ENCODE measurements at places on chromosomes 5 and 9.

GRCh38 chr5:135458921-135459331 lies 6.8 kb upstream of the TIFAB start:
- peak; percentile 10 for DNase-seq

GRCh38 chr5:68264024-68264956 lies 48.7 kb downstream of the PIK3R1 start:
- no peak for DNase-seq

DNA sequence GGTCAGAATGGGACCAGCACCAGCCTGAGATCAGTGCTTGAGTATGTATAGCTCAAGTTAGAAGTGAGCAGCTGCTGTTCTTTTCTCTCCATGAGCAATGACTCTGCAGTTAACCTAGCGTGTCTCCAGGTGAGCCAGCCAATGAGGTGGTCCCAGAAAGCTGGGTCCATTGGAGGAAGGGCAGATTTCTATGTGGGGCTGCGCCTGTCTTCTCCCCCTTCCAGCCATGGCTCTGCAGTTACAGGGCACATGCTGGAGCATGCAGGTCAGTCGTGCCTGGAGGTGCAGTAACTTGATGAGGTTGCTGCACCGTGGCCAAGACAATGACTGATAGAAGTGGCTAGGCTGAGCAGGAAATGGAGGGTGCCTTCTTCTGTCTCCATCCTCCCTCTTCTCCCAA lies 29.6 kb upstream of the CXCL14 start:
- DNase-seq: no peak

GRCh38 chr5:138542180-138542955 lies 668 bp downstream of the ETF1 start:
- DNase-seq: no peak

DNA sequence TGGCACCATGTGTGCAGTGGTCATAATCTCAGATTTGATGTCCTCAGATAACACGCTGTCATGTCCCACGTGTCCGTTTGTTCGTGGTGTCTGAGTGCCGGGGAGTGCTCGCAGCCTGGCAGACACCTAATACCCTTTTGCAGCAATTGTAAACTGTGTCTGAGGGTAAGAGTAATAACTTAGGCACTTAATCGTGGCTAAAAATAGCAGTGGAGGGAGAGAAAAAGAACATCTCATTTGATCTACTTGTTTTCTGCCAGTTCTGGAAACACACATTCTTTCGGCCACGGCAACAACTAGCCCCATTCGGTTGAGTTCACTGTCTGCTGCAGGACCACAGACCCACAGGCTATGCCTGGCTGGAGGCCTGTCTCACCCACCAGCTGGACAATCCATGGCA lies 16.5 kb downstream of the ADCY2 start:
- no peak for DNase-seq

- DNase-seq: peak; percentile 48
These were observed 45.4 kb downstream of the RAB14 start for GRCh38 chr9:121156263-121156731.

DNA sequence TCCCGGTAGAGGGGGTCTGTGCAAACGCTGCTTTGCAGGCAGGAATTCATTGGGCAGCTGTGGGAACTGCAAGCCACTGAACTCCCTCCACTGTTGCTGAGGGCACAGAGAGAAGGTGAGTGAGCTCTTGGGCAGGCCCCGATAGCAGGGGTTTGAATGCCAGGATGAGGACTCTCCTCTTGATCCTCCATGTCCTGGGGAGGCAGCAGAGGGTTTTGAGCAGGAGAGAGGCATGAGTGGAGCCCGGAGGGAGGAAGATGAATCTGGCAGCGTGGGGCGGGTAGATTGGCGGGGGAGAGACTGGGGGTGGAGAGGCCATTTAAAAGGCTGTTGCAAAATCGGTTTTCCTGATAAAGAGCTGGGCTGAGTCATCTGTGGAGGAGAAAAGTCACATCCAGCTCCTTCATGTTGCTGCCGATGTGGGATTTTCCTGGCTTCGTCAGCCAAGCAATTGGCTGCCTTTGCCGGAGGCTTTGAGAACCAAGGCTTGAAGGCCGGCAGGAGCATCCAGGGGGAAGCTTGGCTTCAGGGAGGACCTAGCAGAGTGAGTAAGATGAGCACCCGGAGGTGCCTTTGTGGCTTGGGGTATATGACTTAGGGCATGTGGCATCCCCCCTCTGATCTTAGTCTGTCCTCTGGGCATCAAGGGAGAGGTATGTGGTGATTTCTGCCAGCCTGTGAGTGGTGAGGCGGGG lies at the start of gene SYNPO:
TSS of gene SYNPO (plus strand) at position 350 of the 695 bp plus-strand sequence. CDS start 7,616 bp downstream, outside the sequence.
- peak; percentile 75 for DNase-seq
